ENCODE measurements at places on chromosomes 5 and 9. TPM values are rescaled to one million over a fixed set of nuclear protein-coding genes. Genes with fewer than 3 reads are reported as not detected.

Gene C5orf46
- total RNA-seq = not detected

Gene PPP3R2
- total RNA-seq = not detected

Gene GRIN3A
- not detected for total RNA-seq

Gene TRAF1
- total RNA-seq = 0.69 TPM

GRCh38 chr5:109253262-109253661 is 156.5 kb downstream of the PJA2 start:
- no peak for DNase-seq

DNA sequence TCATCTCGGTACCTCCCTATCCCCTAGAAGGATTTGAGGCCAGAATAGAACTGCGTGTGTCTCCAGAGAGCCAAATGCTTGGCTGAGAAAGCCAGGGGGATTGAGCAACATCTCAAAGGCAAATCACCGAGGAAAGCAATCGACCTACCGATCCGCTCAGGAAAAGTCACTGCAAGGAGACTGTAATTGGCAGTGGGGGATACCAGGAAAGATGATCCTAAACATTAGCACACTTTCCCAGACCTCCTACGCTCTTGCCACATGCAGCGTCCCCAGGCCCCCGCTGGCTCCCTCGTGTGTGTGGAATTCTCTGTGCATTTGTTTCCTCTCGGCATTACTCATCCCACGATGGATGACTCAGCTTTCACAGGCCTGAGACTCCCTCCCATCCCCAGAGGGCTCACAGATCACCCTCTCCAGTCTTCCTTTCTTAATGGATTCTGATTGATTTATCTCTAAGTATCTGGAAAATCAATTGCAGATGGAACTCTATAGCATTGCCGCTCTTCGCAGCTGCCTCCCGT is 82.2 kb upstream of the ICE1 start:
- DNase-seq = peak; percentile 87

- DNase-seq = peak; percentile 91
These were observed 70.1 kb downstream of the KIAA1958 start for GRCh38 chr9:112556497-112557442.

- peak; percentile 90 for DNase-seq
These were observed 129.2 kb downstream of the GOLPH3 start for GRCh38 chr5:32044939-32045338.

DNA sequence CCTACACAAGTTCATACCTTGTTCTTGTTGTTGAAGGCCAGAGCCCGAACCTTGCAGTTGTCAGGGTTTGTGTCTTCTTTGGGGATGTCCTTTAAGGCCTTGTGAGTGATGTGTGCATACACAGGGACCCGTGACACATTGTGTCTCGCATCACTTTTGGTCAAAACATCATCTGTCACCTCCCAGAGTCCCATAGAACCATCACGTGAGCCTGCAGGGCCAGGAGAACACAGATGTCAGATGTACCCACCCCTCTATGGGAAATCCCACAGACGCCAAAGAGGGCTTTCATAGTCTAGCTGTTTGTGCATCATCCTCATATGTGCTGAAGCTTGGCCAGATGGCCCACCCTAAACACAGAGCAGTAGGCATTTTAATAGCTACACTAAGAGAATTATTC is 28.2 kb downstream of the DCAF12 start:
- no peak for DNase-seq

GRCh38 chr9:112486221-112487007 is at the start of gene KIAA1958:
Gene KIAA1958 (plus strand): TSS chr9:112486827. CDS start chr9:112574081, 87,254 bp downstream.
- DNase-seq = peak; percentile 72

DNA sequence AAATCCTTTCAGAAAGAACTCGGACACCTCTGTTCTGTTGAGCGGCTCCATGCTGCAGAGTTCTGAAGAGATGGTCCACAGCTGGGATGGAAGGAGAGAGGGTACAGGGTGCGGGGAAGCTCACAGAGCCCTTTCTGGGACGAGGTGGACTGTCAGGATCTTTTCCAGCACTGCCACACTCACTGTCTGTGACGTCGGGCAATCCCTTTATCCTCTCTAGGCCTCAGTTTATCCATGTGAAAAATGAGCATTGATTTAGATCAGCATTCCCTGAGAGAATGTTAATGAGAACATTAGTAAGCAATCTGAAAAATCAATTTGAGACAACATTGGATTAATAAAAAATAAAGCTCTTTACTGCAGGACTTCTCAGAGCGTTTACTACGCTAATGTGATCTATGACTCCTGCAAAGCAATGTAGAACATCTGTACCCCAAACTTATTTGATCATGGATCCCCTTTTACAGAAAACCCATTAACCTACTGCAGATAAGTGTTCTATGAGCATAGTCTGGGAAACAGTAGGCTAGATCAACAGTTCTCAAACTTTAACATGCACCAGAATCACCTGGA is at the start of gene OR13J1:
TSS of gene OR13J1 (minus strand) at position 51 of the 573 bp plus-strand sequence. CDS start at position 51, 0 bp downstream.
- no peak for DNase-seq
